Sigmoid colon (tissue), 7 donors: ENCODE measurements at places on chromosomes 13 and 19. TPM values are rescaled to one million over a fixed set of nuclear protein-coding genes. Genes with fewer than 3 reads are reported as not detected.

Gene PROSER1
- 12.7 TPM for total RNA-seq

DNA sequence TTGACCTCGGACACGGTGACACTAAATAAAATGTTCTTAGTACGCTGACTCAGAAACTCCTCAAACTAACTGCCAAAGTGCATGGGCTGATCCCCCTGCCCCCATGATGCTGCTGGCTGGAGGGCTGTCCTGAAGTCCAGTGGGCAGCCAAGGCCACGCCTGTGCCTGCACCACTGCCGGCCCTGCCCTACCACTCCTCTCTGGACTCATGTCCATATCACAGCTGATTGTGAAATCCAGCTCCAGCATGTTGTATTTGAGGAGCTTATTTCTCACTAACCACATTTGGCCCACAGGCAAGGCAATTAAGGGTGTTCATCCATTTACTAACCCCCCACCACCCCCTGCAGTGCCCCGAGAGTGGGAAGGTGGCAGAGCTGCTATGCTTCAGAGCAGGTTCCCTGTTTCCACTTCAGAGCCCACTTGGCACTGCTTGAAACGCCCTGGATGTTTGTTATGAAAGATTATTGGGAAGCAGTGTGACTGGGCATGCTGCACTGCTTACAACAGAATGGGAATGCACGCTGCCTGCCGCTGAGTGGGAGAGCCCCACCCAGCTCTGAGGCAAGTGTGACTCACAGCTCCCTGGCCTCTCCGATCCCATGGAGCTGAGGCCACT is 114.0 kb downstream of the UQCRFS1 start:
- no peaks in the 10 kb centered on the region for H3K4me1 ChIP-seq
- no peaks in the 10 kb centered on the region for H3K36me3 ChIP-seq
- H3K27ac ChIP-seq = peak overlapping the region; percentile 55
- peak; percentile 90 for DNase-seq
- no peaks in the 10 kb centered on the region for H3K27me3 ChIP-seq

GRCh38 chr13:72932250-72932649 is 126.6 kb upstream of the KLF5 start:
- H3K36me3 ChIP-seq = no peaks in the 10 kb centered on the region
- no peak overlapping the region for H3K27ac ChIP-seq
- H3K27me3 ChIP-seq = no peaks in the 10 kb centered on the region
- DNase-seq = no peak

Gene TPT1
- total RNA-seq = 4,920 TPM

- no peaks in the 10 kb centered on the region for H3K4me1 ChIP-seq
- H3K36me3 ChIP-seq = no peaks in the 10 kb centered on the region
- no peak for DNase-seq
- H3K4me3 ChIP-seq = no peak overlapping the region
Observed at GRCh38 chr19:23436318-23436717, 41.0 kb upstream of the ZNF91 start.
